ENCODE measurements at places on chromosomes 6 and 20. TPM values are rescaled to one million over a fixed set of nuclear protein-coding genes. Genes with fewer than 3 reads are reported as not detected.

DNA sequence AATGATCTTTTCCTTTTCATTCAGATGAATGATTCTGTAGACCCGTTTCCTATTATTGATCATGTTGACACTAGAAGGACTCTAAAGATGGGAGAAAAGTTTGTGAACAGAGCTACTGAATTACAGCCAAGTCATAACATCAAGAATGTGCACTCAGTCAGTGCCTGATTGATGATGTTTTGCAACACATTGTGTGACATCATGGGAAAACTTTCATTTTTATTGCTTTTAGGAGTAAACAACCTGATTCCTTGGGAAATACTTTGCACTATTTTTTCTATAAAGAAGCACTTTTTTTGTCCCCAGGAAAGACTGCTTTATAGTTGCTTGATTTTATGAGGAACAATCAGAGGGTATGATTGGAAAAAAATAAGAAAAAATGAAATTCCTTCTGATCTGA is 383.8 kb upstream of the JAG1 start:
- no peak for DNase-seq

- no peak for DNase-seq
Measured at GRCh38 chr6:136600818-136601217, 50.6 kb upstream of the MAP7 start.

- DNase-seq = no peak
Measured at GRCh38 chr6:155256122-155256795, 7.6 kb upstream of the CLDN20 start.

DNA sequence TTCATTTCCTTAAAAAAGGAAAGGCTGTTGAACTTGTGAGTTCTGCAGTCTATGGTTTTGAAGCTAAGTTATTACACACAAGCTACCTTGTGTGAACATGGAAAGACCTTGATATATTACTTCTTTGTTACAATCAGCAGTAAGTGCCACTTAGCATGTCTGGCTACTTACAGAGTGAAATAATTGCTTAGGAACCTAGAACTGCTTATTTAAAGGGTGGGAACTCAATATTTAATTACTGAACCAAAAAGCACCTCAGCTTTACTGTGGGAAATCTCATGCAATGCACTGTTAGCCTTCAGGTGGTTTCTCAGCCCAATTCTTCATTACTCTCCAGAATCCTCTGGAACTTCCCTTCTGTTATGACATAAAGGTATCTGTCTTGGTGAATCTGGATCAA is 17.9 kb downstream of the PERP start:
- DNase-seq = no peak

GRCh38 chr6:33633462-33634158 is 12.5 kb downstream of the ITPR3 start:
- peak; percentile 93 for DNase-seq

- peak; percentile 92 for DNase-seq
Measured at GRCh38 chr6:139597771-139598755, 223.6 kb upstream of the CITED2 start.

DNA sequence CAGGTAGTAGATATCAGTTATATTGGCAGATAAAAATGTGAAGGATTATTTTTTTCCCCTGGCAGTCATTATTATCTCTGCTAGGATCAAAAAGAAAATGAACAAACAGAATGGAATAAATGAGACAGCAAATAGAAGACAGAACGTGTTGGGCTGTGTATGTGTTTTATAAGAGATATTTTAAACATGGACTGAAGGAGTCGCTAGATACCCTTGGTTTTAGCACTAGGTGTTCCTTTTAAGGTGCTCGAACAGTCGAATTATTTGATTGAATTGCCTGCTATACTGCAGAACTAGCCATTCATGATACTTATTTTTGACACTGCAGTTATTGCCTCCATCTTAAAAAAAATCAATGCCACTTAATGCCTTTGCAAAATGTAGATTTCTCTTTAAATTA is 3.7 kb downstream of the GRIK2 start:
- DNase-seq = no peak

Gene NQO2
- total RNA-seq = 60.6 TPM

Gene PRPH2
- total RNA-seq = 2.5 TPM

Gene FILIP1
- 110 TPM for total RNA-seq

Gene OSBPL2
- total RNA-seq = 44.4 TPM
